Stimulated activated CD4-positive, alpha-beta T cell treated with anti-CD3 and anti-CD28 coated beads, Interleukin-4, amount 100 ng/mL, for 4 hours (primary cell): ENCODE measurements at places on chromosomes 6 and 20.

GRCh38 chr6:32803416-32803815 is 13.4 kb downstream of the HLA-DOB start:
- DNase-seq = no peak

DNA sequence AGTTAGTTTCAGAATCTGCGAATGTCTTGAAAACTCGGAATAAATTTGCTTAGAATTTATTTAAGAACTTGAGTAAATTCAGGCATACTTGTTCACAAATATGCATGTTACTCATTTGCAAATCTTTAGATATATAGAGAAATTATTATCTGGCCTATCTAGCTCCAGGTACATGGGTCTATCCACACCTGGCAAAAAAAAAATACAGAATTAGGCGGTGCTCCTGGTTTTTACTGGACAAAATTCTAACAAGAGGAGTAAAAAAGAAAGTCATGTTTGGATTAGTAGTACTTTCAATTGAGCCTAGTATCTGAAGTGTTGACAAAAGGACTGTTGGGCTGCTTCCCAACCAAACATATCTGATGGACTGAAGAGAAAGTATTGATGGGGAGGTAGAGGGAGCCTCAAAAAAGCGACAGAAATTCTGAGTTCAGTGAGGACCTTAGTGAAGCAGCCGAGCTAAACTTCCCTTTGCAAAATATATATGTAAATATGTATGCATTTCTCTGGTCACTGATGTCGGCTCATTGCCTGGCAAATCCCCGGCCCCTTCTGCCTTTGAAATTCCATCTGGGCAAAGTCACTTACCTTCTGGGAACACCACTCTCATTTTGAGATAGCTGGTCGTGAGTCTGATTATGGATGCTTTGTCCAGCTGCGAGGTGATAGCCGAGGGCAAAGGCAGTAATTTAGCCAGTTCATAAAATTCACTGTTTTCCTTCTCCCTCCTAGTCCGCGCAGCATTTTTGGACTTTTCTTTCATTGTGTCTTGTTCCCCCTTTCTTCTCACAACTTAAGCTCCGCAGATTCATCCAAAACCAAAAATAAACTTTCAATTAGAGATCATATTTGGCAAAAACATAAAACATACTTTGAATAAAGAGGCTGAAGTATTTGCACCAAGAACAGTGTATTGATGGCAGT is 1.8 kb downstream of the SIM1 start:
- DNase-seq = no peak

DNA sequence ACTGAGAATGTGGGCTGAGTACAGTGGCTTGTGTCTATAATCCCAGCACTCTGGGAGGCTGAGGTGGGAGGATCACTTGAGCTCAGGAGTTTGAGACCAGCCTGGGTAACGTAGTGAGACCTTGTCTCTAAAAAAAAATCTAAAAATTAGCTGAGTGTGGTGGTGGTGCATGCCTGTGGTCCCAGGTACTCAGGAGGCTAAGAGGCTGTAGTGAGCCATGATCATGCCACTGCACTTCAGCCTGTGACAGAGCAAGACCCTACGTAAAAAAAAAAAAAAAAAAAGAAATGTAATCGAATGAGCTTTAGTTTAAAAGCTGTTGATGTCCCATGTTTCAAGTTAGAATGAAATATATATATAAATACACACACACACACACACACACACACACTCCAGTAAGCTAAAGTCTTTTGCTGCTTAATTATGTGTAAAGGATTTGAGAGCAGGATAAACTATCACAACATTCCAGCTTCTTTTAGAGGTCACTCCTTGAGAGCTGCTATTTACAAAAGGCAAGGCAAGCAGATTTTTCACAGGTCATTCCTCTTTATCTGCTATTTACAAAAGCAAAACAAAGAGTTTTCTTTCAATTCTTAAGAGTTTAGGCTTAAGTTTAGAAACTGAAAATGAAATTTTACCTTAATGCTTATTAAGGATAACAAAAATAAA is 4.7 kb upstream of the MICAL1 start:
- no peak for DNase-seq

- DNase-seq = no peak
These were observed 60.0 kb downstream of the GINS1 start for GRCh38 chr20:25467441-25467840.

DNA sequence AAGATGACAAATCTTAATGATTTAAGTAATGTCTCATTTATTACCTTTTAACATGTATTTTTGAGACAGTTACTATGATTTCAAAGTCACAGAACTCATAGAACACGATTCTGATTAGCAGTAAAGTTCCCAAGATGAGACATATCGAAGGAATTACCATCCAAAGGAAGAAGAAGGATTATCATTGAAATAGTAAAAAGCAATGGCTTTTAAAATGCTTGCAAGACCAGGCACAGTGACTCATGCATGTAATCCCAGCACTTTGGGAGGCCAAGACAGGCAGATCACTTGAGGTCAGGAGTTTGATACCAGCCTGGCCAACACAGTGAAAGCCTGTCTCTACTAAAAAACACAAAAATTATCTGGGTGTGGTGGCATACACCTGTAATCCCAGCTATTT is 219.2 kb downstream of the KHDC1L start:
- DNase-seq = no peak

- no peak for DNase-seq
These were observed 53.0 kb upstream of the TCF21 start for GRCh38 chr6:133835901-133836300.

DNA sequence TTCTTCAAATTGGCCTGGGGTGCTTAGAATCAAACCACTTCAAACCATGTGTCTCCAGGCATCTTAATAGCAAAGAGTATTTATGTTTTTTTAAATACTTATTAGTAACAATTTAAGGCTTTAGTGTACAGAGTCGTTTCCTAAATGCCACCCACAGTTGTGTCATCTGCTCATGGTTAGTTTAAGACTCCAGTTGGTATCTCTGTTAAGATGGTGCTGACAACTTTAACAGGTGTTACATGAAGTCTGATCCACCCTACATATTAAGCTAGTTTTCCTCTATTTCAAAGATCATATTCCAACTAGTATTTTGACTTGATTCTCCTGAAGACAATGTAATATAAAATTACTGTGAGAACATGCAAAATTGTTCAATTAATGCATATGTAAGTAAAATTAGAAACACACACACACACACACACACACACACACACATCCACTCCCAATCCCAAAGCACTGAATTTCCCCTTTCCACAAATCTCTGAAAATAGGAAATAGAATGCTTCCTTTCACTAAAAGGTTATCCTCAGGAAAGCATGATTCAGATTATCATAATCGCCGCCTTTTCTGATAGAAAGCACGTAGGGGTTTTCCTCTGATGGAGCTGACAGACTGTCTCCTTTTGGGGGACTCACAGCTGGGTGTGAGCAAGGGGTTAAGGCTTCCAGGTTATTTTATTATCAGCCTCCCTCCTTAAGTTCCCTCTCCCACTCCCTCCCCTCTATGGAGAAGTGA is 10.5 kb downstream of the CNKSR3 start:
- DNase-seq = no peak

GRCh38 chr6:159761129-159761872 is 544 bp upstream of the ACAT2 start:
- no peak for DNase-seq

DNA sequence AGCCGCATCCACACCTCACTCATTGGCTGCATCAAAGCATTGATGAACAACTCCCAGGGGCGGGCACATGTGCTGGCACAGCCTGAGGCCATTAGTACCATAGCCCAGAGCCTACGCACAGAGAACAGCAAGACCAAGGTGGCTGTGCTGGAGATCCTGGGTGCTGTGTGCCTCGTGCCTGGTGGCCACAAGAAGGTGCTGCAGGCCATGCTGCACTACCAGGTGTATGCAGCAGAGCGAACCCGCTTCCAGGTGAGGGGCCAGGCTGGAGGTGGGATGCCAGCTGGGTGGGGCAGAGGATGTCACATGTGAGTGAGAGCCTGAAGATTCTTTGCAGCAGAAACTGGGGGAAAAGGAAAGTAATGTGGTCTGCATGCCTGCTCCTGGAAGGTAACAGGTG is 66.7 kb downstream of the MOCS1 start:
- no peak for DNase-seq

DNA sequence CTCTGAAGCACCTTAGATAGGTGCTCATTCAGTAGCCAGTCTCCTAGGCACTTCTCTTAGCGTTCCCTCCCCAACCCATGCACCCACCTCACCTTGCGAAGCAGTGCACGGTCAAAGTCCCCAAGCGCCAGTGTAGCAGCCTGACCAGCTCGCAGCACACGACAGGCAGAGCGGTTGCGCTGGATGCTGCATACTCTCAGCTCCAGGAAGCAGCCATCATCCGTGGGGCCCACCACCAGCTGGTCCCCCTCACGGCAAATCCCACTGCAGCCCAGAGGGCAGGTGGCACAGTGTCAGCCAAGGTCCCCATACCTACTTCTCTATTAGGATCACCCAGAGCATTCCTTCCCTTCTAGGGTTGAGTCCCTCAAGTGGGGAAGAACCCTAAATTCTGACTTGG is 6.5 kb downstream of the GTPBP2 start:
- no peak for DNase-seq

DNA sequence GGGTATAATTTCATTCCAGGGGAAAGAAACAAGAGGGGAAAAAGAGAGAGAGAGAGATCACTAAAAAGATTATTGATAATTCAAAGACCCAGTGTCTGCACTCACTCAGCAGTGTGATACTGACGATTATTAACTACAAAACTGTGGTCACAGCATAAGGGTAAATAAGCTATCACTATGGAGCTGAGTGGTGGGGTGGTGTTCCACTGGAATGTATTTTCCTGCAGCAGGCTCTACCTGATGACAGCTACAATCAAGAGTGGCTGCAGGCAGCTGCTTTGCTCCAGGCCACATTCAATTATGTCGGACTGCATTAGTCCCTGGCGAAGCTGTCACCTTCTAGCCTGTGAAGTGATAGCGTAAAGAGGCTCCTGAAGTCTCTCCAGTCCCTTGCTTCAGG is 122.2 kb upstream of the TFAP2D start:
- no peak for DNase-seq

DNA sequence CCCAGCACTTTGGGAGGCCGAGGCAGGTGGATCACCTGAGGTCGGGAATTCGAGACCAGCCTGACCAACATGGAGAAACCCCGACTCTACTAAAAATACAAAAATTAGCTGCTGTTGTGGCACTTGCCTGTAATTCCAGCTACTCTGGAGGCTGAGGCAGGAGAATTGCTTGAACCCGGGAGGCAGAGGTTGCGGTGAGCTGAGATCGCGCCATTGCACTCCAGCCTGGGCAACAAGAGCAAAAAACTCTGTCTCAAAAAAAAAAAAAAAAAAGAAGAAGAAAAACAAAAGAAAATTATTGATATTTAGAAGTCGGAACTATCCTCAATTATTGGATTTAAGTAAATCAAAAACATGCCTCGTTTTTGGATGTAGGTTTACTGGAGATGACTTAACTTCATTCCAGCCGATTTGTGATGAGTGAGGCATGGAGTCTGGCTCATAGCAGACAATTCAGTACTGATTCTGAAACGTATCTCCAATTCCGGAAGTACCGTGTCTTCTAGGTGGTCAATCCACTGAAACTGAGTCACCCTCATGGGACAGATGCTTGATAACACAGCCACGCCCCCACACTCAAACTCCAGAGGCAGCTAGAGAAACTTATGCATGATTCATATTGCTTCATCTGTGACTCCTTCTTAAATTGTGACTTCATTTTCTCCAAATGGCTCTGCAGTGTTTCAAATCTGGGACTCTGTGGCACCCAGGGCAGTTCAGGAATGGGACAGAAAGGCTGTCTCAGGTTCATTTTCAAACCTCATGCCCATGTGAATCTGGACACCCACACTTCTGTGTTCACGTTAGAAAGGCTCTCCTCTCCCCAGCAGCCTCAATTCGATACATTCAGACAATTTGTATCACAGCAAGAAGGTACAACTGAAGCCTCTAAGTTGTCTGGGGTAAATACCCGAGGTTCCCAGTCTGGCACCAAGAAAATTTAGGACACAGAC is 110.4 kb upstream of the ARMC2 start:
- DNase-seq = no peak

DNA sequence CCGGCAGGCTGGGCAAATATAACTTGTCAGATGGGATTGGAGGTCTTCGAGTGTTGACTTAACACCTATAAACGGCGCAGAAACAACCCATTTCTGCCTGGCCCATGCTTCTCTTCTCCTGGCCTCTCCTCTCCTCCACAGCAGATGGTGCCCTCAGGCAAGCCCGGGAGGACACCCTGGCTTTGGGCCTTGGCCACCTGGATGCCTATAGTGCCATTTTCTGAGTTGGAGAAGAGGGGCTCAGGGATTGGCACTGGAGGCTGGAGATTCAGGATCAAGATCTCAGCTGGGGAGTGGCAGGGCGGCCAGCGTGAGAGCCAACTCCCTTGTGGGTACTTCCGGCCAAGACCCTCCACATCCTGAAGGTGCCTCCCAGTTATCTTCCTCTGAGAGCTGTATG is 211.9 kb upstream of the PMEPA1 start:
- DNase-seq = no peak

GRCh38 chr6:42275376-42276033 is 57.8 kb upstream of the MRPS10 start:
- DNase-seq = no peak

DNA sequence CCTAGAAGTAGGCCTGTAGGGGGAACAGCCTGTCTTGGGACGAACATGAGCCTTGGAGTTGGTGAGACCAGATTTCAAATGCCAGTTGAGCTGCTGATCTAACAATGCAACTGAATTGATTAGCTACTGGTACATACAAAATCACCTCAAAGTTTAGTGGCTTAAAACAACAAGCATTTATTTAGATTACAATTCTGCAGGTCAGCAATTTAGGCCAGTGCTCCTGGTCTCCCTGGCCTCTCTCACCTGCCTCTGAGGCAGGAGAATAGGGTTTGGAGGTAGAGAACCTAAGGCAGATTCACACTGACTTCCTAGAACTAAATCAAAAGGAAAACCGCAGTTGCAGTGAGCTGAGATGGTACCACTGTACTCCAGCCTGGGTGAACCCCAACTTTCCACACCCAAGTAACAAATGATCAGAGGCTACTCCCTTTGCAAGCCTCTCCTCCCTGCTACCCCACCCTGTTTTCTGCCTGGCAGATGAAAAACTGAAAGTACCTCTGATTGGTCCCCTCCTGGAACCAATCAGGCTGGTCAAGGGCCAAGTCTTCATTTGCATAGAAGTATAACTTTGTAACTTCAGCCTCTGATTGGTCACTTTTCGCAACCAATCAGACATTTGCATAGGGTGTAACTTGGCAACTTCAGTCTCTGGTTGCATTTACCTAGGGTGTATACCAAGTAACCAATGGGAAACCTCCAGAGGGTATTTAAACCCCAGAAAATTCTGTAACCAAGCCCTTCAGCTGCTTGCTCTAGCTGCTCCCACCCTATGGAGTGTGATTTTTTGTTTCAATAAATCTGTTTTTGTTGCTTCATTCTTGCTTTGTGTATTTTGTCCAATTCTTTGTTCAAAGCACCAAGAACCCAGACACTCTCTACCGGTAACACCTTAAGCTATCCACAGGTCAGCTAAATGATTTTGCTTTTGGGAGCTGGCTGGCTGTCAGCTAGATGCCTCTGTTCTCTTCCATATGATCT is 8.1 kb upstream of the UBR2 start:
- DNase-seq = no peak
